ENCODE measurements at places on chromosomes 7 and 10.

DNA sequence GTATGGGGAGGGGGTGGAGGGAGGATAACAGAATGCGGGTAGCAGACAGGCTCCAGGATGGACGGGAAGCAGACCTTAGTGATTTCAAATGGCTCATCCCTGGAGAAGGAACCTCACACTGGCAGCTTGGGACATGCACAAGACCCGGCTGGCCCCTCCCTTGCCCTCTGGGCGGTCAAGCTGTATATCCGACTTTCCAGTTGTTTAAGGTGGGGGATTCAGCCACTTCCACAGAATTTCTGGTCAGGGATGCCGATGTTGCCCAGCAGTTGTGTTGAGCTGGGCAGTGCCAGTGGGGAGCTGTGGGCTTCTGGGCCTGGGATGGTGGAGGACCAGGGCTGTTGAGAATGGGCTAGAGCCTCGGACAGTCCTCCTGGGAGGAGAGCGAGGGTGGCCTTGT, 38.8 kb downstream of the GBX1 start:
- DNase-seq = no peak

GRCh38 chr10:48456808-48457761, 147.8 kb downstream of the ARHGAP22 start:
- no peak for DNase-seq

DNA sequence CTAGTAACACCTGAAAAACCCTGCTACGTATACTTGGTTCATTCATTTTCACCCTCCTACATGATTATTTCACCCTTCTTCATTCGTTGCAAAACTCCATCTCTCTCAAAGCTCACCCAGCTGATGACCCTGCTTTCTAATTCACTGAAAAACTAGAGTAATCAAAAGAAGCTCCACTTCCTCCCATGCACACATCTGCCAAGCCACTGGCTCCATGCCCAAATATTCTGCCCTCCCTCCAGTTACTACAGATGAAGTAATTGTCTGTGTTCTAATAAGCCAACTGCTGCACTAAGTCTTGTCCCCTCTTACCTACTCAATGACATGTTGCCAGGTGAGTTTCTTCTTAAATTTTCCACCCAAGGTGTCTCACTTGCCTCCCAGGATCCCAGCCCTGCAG, 96.9 kb upstream of the CCDC71L start:
- DNase-seq = peak; percentile 59

DNA sequence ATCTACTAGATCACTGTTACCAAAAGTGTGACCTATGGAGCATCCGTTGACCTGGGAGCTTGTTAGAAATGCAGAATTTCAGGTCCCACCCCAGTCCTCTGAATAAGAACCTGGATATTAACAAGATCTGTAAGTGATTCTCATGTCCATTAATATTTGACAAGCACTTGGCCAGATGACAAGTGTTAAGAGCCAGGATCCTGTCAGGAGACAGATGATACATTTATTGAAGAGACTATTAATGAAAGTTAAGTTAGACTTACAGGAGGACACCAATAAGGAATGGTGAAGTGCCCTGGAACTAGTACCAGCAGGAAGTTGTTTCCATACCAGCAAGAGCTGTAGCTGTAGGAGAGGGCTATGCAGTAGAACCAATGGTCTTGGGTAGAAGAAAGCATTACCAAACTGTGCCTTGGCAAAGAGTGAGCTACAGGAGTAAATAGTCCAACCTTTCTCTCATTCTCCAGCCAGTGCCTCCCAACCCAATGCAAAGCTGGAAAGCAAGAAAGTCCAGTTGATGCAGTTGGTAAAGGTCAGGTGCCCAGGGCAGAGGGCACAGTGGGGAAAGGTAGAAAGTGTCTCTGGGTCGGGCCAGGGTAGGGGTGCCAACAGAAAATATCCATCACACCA, 35.3 kb upstream of the ADD3 start:
- DNase-seq = no peak

DNA sequence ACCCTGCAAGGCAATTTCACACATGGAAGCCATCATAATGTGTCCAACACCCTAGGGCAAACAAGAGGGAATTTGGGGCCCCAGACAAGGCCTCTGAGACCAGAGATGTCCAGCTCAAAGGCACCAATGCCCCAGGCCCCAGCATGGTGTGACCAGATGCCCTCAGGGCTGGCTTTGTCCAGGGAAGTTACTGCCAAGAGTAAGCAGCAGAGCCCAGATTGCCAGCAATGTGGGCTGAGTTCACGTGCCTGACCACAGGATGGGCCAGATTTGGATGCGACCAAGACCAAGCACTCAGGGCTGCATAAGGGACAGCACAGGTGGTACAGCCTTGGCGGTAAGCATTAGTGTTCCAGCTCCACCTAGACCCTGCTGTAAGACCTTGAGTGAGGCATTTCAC, 12.7 kb downstream of the MYOF start:
- no peak for DNase-seq

DNA sequence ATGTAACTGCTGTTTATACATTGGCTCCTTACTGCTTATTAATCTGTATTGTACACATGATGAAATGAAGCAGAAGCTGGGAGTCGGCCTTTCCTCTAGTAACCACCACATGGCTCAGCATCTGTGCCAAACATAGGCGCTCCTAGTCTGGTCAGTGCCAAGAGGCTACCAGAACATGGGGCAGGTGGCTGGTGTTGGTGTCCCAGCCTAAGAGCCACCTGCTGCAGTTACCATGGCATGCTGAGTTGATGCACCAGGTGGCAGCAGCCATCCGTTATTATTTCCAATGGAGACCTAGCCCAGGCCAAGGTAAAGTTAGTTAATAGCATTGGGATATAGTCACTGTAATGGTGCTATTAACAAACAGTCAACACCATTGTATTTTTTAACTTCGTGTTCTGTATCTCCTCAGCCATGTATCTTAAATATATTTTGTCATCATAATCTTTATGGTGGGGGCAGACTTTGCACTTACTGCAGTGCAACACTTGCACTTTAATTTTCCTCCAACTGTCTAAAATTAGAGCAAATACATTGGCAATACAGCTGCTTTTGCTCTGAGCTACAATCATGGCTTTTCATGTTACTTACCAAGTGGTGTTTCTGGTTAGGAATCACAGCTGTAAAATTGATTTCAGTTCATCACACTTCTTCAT, 33.1 kb downstream of the HBP1 start:
- DNase-seq = peak; percentile 36

- peak; percentile 85 for DNase-seq
Observed at GRCh38 chr10:72171175-72171630, 44.6 kb upstream of the ANAPC16 start.

DNA sequence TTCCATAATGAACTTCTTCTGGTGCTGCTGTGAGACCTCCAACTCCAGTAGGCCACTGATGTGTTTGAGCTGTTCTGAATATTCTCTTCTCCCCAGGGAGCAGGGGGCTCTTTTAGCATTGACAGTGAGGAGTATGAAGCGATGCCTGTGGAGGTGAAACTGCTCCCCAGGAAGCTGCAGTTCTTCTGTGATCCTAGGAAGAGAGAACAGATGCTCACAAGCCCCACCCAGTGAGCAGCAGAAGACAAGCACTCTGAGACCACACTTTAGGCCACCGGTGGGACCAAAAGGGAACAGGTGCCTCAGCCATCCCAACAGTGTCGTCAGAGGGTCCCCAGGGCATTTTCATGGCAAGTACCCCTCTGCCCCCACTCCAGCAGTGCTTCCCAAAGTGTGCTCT, 49.3 kb downstream of the DENND11 start:
- DNase-seq = no peak

GRCh38 chr7:123533929-123534382, 439 bp downstream of the IQUB start:
- no peak for DNase-seq

- DNase-seq = no peak
Observed at GRCh38 chr7:101442426-101443070, 79.9 kb downstream of the COL26A1 start.

DNA sequence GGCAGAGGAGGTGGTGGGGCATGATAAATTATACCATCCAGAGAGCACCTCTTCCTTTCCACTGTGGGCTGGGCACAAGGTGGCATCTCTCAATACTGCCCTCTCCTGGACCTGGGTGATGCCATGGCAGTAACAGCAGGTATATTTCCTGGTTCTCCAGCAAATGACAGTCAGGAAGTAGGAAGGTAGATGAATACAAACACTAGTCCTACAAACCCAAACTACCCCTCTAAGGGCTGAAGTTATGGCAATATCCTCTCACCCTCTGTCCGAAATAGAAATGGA, 1004.9 kb downstream of the KCNMA1 start:
- peak; percentile 1 for DNase-seq

GRCh38 chr7:3495954-3496353, 194.9 kb downstream of the SDK1 start:
- peak; percentile 14 for DNase-seq

DNA sequence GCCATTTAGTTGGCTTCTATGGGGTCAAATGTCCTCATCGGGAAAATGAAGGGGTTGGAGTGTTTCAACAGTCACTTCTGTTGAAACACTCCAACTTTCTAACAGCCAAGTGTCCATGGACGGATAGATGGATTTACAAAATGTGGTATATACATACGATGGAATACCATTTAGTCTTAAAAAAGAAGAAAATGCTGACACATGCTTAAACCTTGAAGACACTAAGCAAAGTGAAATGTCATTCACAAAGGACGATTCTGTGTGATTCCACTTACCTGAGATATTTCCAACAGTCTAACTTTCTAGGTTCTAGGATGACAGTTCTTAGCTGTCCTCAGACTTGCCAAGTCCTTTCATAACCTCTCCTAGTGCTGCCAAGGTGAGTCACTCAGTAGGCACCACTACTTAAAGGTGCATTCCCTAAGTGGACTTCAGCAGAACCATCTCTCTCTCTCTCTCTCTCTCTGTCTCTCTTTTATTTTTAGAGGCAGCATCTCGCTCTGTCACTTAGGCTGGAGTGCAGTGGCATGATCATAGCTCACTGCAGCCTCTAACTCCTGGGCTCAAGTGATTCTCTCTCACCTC, 69.0 kb downstream of the DENND2A start:
- DNase-seq = no peak

GRCh38 chr7:141696348-141696747, 5.6 kb downstream of the DENND11 start:
- DNase-seq = no peak

DNA sequence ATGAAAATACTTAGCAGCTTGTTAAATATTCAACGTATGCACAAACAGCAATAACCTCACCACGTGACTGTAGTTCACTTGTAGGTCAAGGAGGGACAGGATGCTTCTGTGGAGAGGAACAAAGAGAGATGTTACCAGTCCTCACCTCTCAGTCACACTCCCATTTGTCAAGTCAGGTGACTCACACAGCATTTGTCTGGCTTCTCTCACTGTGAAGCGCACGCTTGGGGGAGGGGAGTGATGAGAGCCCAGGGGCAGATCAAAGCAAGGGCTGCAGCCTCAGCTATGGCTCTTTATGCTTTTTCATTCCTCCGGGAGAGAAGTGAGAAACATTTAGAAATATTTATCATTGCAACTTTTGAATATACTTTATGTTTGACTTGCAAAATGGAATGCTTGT, 2.9 kb upstream of the RBM20 start:
- peak; percentile 13 for DNase-seq

DNA sequence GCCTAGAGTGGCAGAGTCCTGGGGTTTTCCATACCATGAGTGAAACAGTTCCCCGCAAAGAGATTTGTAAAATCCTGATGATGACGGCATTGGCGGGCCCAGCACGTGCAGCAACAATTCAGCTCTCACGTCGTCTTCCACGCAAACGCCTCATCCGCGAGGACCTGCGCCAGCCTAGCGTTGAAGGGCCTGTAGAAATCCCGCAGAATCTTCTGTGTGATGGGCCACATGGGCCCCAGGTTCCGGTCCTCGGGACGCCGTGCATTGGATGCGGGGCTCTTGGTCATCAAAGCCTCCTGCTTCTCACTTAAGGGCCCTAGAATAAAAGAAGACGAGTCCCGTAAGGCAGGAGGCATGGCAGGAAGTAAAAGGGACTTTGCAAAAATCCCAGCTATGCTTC, 83.4 kb downstream of the CHST15 start:
- DNase-seq = no peak

GRCh38 chr7:80679921-80680907, 41.8 kb downstream of the CD36 start:
- DNase-seq = no peak

DNA sequence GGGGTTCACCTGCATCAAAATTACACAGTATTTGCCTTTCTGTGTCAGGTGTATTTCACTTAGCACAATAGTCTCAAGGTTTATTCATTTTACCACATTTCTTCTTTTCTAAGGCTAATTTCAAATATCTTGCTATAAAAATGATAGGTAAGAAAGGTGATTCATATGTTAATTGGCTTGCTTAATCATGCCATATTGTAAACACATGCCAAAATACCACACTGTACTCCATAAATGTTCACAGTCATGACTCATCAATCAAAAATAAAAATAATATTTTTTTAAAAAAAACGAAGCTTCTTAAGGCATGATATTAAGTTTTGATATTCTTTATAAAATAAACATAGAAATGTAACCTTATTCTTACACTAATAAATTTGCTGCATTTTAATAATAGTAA, 947.1 kb downstream of the GRM8 start:
- no peak for DNase-seq

- no peak for DNase-seq
Observed at GRCh38 chr10:70557086-70557845, 45.3 kb downstream of the PRF1 start.

DNA sequence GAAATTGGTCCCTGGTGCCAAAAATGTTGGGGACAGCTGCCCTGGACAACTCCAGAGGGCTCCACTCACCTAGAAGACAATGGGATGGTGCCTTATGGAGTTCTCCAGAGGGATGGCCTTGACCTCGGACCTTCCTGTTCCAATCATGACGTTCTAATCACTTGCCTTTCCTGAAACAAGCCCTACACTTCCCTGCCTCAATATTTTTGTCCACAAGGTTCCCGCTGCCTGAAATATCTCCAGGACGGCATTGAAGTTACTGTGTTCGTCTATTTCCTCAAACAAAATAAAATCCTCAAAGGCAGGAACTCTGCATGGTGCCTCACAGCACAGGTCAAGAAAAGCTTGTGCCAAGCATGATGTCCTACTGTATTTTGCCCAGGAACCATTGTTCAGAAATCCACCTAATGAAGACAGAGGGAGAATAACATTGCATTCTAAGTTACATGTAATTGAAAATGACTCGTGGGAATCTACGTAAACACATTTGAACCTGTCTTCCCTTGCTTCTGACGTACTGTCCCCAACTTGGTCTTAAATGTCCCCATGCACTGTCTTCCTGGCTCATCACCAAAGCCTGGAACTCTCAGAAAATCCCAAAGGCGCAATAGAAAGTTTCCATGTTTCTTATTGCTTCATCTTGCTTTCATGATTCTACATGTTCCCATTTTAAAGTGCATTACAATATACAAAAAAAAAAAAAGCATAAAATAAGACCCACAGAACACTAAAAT, 342.3 kb upstream of the NRP1 start:
- DNase-seq = no peak

Data from fibroblast of pulmonary artery (primary cell).